ENCODE measurements at places on chromosomes 4 and X.
A peak's percentile ranks its signal among the peaks of the same experiment; 100 is the strongest.

DNA sequence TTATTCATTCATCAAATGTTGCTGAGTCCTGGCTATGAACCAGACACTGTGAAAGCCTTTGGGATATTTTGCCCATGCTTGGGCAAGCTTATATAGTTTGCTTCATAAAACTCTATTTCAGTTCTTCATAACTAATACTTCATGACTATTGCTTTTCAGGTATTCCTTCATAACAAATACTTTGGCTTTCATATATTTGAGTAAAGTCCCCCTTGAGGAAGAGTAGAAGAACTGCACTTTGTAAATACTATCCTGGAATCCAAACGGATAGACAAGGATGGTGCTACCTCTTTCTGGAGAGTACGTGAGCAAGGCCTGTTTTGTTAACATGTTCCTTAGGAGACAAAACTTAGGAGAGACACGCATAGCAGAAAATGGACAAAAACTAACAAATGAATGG, 1.7 kb upstream of the AFP start:
- DNase-seq, result peak; percentile 25

- peak; percentile 43 for DNase-seq
These were observed 600.9 kb upstream of the DIPK2B start for GRCh38 chrX:45801554-45801953.

DNA sequence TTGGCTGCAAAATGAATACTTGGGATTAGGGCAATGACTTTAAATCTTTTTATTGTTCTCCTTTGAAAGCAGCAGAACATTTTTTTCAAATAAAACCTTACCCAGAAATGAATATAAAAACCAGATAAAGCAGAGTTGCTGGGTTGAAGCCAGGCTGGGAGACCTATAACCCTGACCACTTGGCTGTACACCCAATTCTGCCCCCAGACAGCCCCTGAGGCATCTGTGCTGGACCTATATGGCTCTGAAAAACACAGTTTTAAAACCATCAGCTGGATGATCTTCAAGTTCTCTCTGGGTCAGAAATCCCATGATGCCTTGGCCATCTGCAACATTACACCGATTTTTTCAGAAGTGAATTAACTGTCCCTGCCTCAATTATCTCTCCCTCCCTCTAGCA, 23.7 kb upstream of the GLRA2 start:
- DNase-seq, result no peak

GRCh38 chr4:21948347-21949072, at the start of gene KCNIP4:
KCNIP4 (minus strand) TSS chr4:21948772.
- DNase-seq, result no peak

DNA sequence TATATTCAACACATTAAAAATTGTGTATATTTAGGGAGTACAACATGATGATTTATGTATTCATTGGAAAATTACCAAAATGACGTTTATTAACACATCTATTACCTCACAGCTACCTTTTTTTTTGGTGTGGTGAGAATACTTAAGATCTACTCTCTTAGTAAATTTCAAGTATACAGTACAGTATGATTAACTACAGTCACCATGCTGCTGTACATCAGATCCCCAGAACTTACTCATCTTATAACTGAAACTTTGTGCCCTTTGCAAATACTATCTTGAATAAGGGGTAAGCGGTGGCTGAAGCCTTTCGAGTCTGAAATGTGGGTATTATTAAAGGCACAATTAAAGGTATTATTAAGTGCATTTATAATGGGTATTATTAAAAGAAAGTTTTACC, 976 bp downstream of the PHKA1 start:
- peak; percentile 1 for DNase-seq

DNA sequence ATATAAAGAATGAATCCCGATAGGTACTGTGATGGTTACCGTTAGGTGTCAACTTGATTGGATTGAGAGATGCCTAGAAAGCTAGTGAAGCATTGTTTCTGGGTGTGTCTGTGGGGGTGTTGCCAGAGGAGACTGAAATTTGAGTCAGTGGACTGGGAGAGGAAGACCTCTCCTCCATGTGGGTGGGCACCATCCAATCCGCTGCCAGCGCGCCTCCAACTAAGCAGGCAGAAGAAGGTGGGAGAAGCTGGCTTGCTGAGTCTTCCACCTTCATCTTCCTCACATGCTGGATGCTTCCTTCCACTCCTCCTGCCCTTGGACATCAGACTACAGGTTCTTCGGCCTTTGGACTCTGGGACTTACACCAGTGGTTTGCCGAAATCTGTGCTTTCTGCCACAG, 40.1 kb downstream of the WFS1 start:
- DNase-seq, result no peak

DNA sequence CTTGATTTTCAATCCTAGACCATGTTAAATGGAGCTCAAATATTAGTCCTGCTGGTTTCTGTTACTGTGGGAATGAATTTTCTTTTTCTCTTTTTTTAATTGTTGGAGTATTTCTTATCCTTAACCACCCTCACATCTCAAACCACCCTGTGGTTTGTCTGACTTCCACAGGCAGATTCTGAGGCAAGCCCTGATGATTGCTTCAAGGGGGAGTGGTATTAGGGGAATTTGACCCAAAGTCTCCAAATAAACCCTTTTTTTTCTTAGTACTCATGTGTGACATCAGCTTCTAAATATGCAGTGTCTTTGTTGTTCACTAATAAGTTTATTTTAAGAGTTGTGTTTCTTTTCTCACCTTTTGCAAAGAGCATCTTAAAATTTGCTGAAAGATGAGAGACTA, 810.3 kb downstream of the IL1RAPL1 start:
- DNase-seq, result no peak

DNA sequence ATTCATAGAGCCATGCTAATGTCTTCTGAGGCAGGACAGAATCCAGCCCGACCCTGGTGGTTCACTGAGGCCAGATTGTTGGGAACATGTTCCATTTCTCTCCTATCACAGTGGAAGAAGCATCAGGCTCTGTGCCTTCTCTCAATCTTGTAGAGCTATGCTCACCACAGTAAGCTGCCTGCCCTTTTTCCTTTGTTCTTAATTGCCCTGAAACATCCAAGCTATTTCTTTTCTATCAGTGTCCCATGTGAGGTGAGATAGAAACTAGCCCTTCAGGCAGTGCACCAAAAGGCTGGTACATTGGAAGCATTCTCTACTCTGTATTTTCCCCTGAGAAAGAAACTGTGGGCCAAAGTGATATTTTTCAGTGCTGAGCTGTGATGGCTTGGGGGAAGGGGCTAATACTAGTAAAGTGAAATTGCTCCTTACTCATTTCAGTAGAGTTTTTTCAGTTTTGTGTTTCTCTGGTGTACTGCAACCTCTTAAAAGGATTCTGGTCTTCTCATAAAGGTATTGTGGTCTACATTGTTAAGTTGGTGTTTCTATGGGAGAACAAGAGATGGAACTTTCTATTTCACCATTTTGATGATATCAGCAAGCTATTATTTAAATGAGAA, 611.2 kb downstream of the RPA4 start:
- no peak for DNase-seq

GRCh38 chr4:137495578-137495977, 36.7 kb downstream of the PCDH18 start:
- DNase-seq, result no peak

DNA sequence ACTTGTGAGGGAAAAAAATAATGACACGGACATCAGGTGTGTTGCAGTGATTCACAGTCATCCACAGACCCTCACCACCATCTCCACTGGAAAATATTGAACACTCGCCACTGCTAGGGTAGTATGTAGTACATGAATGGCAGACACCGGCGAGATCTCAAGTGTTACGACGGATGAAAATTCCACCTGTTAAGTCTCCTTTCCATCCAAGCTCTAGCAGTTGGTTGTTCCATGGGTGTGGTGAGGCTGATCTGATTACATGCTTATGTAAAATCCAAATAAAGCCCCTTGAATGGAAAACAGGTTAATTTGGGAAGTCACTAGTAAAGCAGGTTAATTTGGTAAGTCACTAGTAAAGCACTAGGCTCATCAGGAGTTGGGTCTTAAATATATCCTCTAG, 1.1 kb upstream of the ARMCX4 start:
- no peak for DNase-seq

DNA sequence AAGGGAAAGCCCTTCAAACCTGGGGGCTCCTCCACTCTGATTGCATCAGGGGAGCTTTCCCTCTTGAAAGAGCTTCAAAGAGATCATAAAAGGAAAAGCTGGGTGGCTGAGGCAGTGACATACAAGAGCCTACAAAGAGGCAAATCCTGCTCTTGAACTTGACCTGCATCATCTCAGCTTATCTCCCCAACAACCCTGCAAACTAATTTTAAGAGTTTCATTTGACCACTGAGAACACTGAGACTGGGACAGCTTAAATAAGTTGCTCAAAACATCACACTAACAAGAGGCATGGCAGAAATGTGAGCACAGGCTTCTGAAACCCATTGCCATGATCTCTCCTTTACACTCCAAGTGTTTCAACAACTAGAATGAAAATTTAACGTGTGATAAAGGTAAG, 101.6 kb upstream of the PPARGC1A start:
- no peak for DNase-seq

DNA sequence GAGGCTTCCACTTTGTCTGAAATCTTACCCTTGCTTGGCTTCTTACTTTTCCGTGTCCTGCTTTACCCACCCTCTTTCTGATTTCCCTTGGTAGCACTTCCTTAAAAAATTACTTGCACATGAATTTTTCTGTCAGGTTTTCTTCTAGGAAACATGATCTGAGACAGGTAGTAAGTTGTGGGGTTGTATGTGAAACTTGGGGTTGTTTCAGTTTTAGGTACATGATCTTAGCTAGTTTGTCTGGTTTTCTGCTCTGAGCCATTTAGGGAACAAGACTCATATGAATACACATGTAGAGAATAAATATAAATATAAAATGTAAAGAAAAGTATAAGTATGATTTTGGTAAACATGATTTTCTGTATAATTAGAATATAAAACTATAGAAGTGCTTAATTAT, 17.4 kb upstream of the ARMCX2 start:
- DNase-seq, result no peak

DNA sequence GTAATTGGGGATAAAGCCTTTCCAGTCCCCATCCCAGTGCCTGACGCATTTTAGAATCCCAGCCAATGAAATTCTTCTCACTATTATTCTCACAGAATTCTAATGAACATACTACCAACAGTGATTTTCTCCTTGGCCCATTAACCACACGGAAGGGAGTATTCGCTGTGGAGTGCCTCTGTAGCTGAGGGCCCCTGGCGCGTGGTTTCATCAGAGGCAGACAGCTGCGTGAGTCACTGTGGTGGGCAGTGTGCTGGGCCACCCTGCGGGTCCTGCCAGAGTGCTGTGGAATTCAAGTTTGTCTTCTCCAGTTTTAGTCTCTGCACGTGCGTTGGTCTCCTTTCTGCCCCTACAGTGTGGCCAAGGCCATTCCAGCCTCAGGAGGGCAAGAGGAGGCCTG, 335.4 kb upstream of the FAT1 start:
- DNase-seq, result no peak

DNA sequence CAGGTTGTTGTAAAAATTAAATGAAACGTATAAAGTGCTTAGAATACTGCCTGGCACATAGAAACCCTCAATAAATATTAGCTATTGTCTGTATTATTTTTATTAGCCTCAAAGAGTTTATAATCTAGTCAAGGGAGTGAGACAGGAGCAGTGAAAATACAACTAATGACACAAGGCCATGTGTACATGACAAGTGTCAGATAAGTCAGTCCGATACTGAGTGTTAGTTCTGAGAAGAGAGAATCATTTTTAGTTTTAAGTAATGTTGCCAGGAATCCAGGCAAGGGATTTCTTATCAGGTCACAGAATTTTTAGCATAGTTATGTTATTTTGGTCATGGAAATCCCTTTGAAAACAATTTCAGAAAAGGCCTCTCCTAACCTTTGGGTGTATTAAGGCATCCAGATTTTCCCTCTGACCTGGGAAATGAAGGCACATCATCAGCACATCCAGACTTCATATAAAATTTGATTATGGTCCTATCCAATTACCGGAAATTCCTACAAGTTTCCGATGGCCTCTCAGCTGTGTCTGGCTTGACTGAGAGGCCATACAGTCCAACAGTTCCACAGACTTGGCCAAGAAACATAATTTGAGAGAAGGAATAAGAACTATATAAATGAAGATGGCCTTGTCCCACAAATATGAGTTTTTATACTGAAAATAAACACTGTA, 35.7 kb downstream of the PPARGC1A start:
- no peak for DNase-seq

Measured in endothelial cell of umbilical vein (primary cell).